DMS79 treated with DMSO at 0.1 percent for 48 hours (cell line): ENCODE measurements at places on chromosomes 3 and 15.

DNA sequence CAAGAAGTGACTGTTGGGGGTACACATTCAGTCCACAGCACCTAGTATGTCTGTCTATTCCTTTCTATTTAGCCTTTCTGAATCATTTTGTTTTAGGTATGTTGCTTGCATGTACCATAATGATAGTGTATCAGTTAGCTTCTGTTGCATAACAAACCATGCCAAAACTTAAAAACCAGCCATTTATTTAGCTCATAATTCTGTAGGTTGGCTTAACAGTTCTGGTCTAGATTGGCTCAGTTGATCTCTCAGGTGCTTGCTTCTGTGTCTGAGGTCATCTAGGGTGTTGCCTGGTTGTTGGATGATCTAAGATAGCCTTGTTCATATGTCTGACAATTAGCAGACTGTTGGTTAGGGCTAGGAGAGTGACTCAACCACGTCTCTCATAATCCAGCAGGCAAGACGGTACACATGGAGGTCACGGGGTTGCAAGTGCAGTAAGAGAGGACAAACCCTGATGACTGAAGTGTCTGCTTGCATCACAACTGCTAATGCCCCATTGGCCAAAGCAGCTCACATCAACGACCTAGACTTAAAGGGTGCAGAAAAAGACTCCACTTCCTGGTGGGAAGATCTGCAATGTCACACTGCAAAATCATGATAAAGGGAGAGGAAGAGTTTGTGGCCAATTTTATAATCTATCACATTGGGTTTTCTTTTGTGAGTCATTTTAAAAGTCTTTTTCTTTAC, 6.8 kb upstream of the PDCD6IP start:
- DNase-seq: no peak

DNA sequence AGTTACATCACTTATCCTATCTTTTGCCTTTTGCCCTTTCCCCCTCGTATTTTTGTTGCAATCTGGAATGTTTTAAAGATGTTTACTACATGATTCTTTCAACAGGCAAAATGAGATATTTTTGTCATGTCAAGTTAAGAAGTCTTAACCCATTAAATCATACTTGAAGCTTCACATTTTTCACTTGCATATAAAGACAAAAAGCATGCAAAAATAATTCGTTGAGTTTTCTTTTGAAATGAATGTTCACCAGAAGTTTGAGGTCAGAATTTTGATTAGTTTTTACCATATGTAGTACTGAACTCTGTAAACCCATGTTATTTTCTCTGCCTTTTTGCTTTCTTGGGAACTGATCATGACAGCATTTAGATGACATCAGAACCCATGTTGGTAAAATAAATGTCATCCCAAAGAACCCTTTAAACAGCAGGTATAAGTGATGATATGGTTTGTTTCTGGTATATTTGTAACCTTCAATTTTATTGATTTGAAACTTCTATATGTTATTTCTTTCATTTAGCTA, 188.5 kb downstream of the GHSR start:
- DNase-seq: no peak

DNA sequence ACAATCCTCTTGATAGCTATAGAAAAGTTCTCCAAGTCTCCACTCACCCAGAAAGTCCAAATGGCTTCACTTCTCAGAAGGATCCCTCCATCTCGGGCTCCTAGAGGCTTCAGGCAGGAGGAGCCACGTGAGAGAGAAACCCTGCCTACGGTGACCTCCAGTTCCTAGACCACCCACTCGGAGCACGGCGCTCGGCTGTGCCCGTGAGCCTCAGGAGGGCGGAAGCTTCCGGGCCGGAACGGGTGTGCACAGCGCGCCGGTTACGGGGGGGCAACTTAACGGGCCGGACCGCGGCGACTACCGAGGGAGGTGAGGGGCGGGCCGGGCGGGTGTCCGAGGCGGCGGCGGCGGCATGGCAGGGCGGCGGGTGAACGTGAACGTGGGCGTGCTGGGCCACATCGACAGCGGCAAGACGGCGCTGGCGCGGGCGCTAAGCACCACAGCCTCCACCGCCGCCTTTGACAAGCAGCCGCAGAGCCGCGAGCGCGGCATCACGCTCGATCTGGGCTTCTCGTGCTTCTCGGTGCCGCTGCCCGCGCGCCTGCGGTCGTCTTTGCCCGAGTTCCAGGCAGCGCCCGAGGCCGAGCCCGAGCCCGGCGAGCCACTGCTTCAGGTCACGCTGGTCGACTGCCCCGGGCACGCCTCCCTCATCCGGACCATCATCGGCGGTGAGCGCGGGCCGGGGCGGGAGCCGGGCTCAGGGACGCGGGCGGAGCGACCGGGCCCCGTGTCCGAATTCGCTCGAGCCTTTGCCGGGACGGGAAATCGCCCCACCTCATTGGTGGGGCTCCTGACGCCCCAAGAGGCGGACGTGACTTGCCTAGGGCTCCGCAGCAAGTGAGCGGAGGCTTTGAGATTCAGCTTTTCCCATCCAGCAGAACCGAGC, at the start of gene EEFSEC:
TSS of gene EEFSEC (plus strand) at position 326 of the 886 bp plus-strand sequence. CDS start at position 353, 27 bp downstream.
- peak; percentile 47 for DNase-seq

DNA sequence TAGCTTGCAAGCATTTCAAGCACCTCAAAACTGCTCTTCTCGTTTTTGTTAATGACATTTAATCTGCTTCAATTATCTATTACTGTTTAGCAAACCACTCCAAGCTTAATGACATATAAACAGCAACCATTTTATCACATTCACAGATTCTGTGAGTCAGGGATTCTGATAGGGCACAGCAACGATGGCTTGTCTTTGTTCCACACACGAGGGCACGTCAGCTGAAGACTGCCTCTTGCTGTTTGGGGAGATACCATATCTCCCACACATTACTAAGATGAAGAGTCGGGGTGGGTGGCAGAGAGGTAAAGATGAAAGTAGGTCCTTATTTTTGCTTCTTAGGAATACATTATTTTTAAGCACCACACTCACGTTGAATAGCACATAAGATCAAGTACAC, 19.3 kb downstream of the CPOX start:
- DNase-seq: no peak

GRCh38 chr15:94004697-94005096, 226.7 kb upstream of the MCTP2 start:
- no peak for DNase-seq
